T-helper 2 cell treated with Interferon-gamma antibody and Interleukin-4, amounts not matched to agents 5 μg/mL and 100 μg/mL, for 36 hours (primary cell): ENCODE measurements at places on chromosomes 16 and 17.

GRCh38 chr17:68776451-68776850 is 175.3 kb upstream of the FAM20A start:
- no peak for DNase-seq

GRCh38 chr17:70081885-70082284 is 6.9 kb downstream of the KCNJ16 start:
- no peak for DNase-seq

DNA sequence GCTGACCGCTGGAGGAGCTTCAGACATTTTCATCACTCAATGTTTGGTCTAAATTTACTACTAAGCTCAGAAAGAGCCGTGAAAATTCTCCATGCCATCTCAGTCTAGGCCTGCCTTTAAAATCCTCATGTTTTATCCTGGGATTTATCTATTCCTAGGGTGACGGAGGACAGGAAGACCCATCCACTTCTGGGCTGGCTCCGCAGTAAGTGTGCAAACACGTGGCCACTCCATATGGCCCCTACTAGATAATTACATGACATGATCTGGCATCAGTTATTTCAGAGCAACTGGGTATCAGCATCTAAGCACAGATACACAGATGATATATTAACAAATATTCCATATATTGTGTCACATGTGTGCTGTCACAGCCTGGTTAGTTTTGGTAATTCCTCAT is 77.8 kb upstream of the HS3ST4 start:
- DNase-seq = no peak

- DNase-seq = no peak
Measured at GRCh38 chr16:80084614-80085013, 456.2 kb upstream of the DYNLRB2 start.
